WTC11 (cell line): ENCODE measurements at places on chromosomes 16 and 17. TPM values are rescaled to one million over a fixed set of nuclear protein-coding genes. Genes with fewer than 3 reads are reported as not detected.

DNA sequence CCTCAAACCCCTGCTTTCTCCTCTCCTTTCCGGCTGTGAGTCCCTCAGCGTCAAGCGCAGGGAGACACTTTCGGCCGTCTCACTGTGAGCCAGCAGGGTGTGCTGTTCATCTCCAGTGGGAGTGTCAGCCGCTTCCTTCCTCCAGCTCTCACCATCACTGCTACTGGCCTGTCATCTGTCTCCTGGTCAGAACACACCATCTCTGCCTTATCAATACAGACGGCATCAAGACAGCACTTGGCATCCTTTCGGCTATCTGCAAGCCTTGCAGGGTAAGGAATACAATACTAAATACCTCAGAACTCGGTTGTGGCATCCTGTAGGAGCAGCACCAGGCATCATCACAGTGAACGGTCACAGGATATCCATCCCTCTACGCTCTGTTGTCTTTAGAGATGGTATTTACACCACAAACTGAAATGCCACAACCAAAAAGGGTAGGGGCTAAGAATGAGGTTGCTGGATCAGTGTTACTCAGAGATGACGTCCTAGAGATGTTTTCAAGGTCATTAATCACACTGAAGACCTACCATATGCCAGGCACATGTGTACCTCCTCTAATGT, 20.7 kb upstream of the CMTM4 start:
- H3K36me3 ChIP-seq, result peaks cover 22% of the 10 kb centered on the region
- no peaks in the 10 kb centered on the region for H3K4me1 ChIP-seq
- H3K4me3 ChIP-seq, result no peak overlapping the region
- peak; percentile 57 for DNase-seq
- peak overlapping the region; percentile 39 for H3K27ac ChIP-seq

- peaks cover 6% of the 10 kb centered on the region for H3K27me3 ChIP-seq
- no peak overlapping the region for H3K27ac ChIP-seq
- no peaks in the 10 kb centered on the region for H3K36me3 ChIP-seq
- peaks cover 49% of the 10 kb centered on the region for H3K4me1 ChIP-seq
- H3K4me3 ChIP-seq, result peak overlapping the region; percentile 74
- DNase-seq, result peak; percentile 56
Measured at GRCh38 chr17:42276609-42277341, 584 bp upstream of the STAT5B start.

DNA sequence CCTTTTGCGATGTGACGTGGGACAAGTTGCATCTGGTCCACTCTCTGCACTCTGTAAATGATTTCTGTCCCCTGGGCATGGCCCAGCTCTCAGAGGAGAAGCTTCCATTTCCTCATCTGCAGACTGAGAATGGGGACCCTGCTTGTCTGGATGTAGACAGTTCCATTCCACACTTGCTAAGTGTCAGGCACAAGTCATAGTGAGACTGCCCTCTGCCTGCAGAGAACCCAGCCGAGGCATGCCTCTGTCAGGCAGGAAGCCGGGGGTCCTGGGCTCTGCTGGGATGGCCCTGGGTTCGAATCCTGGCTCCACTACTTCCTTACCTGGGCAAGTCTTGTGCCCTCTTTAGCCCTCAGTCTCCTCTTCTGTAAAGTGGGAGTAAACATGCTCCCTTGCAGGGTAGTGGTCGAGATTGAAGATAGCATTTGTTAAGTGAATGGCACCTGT, 4.1 kb downstream of the MAP2K3 start:
- H3K4me3 ChIP-seq, result no peak overlapping the region
- no peak overlapping the region for H3K27ac ChIP-seq
- H3K4me1 ChIP-seq, result peaks cover 14% of the 10 kb centered on the region
- no peak for DNase-seq
- peaks cover 19% of the 10 kb centered on the region for H3K36me3 ChIP-seq

- DNase-seq, result no peak
- H3K36me3 ChIP-seq, result peaks cover 4% of the 10 kb centered on the region
- no peak overlapping the region for H3K27ac ChIP-seq
- peaks cover 18% of the 10 kb centered on the region for H3K4me1 ChIP-seq
- peak overlapping the region; percentile 60 for H3K4me3 ChIP-seq
Measured at GRCh38 chr17:4535667-4536258, 19.4 kb downstream of the MYBBP1A start.

- peaks cover 23% of the 10 kb centered on the region for H3K4me1 ChIP-seq
- peaks cover 85% of the 10 kb centered on the region for H3K27me3 ChIP-seq
- no peak overlapping the region for H3K27ac ChIP-seq
- H3K36me3 ChIP-seq, result no peaks in the 10 kb centered on the region
- H3K4me3 ChIP-seq, result peak overlapping the region; percentile 57
Measured at GRCh38 chr17:48492401-48493298, 38.2 kb downstream of the HOXB1 start.

DNA sequence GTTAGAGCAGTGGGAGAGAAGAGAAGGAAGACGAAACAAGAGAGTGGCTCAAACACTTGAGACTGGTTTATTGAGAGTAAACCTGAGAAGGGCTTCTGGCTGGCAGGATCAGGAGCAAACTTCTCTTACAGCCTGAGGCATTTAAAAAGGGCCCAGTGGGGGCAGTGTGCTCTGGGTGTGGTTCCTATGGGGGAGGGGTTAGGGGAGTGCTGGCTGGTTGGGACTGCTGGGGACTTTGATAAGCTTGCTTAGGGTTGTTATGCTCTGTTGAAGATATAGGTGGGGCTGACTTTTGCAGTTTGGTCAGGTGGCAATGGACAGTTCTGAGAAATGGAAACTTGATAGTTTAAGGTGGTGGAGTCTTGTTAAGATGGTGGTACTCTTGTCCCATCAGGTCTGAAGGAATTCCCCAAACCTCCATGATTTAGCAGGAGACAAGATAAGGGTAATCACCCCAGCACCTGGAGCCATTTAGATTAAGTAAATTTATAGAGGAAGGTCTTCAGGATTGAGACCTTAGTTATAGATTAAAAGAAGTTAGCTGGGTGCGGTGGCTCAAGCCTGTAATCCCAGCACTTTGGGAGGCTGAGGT, 79.3 kb downstream of the EMP2 start:
- no peaks in the 10 kb centered on the region for H3K27me3 ChIP-seq
- H3K4me3 ChIP-seq, result no peak overlapping the region
- H3K4me1 ChIP-seq, result peaks cover 48% of the 10 kb centered on the region
- H3K36me3 ChIP-seq, result peaks cover 20% of the 10 kb centered on the region
- H3K27ac ChIP-seq, result no peak overlapping the region
- no peak for DNase-seq

DNA sequence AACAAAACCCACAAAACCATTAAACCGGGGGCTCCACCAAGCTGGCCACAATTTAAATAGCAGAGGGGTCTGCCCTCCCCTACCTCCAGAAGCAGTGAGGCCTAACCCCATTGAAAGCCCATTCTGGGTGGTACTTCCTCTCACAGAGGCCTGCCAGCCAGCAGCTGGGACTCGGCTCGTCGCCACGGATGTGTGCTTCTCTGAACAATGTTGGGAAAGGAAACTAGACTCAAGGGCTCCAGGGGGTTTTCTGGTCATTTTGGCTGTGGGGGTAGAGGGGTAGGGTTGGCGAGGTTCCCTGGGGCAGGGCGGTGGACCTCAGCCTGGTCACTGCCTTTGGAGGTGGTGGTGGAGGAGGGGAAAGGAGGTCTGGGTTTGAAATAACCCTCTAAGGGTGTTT, 4.7 kb upstream of the PLCG2 start:
- no peak for DNase-seq
- peaks cover 36% of the 10 kb centered on the region for H3K27me3 ChIP-seq
- H3K4me1 ChIP-seq, result peaks cover 3% of the 10 kb centered on the region; the same call in 1 of the 2 replicates
- no peak overlapping the region for H3K27ac ChIP-seq
- no peaks in the 10 kb centered on the region for H3K36me3 ChIP-seq

GRCh38 chr16:29900102-29900887, at the start of gene ASPHD1:
ASPHD1 (plus strand) TSS chr16:29900488; CDS start chr16:29900972, 484 bp downstream.
- H3K4me3 ChIP-seq, result peak within 1 kb of the TSS; percentile 98
- H3K36me3 ChIP-seq, result peaks cover 9% of the 10 kb centered on the region; the same call in 1 of the 2 replicates
- H3K27ac ChIP-seq, result peak within 1 kb of the TSS; percentile 91
- DNase-seq, result peak; percentile 86
- H3K4me1 ChIP-seq, result peaks cover 33% of the 10 kb centered on the region
- H3K27me3 ChIP-seq, result no peaks in the 10 kb centered on the region

DNA sequence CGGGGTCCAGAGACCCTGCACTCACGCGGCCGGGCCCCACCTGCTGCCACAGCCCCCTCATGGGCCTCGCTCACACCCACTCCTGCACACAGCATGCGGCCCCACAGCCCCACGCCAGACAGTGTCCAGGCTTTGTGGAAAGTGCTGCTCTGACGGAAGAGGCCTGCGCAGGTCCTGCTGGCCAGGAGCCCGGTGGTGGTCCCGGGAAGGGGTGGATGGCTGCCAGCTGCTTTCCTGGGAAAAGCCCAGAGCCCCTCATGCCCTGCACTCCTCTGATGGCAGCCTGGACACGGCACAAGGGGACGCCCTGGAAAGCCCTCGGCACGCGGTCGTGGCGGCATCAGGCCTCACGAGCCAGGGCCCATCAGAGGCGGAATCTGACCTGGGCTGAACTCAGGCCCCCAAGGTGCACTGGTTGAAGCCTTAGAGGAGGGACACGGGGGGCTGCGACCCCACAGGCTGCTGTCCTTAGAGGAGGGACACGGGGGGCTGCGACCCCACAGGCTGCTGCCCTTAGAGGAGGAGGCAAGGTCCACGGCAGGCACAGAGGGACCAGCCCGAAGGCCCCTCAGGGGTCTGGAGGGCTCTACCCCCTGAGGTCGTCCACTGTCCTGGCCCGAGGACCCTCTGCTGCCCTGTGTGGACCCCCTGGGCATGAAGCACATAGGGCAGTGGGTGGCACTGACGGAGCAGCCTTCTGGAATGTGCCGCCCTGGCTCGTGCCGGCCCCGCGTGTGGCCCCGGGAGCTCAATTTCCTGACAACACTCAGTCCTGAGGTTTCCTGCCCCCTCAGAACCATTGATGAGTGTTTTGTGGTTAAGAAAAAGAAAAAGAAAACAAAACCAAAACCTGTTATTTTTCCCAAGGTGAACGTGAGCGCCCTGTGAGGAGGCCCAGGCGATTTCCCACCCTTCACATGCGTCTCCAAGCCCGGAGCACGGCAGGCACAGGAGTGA, 22.1 kb downstream of the SOX8 start:
- no peaks in the 10 kb centered on the region for H3K36me3 ChIP-seq
- H3K4me3 ChIP-seq, result no peak overlapping the region
- H3K27me3 ChIP-seq, result no peaks in the 10 kb centered on the region
- H3K27ac ChIP-seq, result no peak overlapping the region
- no peaks in the 10 kb centered on the region for H3K4me1 ChIP-seq

DNA sequence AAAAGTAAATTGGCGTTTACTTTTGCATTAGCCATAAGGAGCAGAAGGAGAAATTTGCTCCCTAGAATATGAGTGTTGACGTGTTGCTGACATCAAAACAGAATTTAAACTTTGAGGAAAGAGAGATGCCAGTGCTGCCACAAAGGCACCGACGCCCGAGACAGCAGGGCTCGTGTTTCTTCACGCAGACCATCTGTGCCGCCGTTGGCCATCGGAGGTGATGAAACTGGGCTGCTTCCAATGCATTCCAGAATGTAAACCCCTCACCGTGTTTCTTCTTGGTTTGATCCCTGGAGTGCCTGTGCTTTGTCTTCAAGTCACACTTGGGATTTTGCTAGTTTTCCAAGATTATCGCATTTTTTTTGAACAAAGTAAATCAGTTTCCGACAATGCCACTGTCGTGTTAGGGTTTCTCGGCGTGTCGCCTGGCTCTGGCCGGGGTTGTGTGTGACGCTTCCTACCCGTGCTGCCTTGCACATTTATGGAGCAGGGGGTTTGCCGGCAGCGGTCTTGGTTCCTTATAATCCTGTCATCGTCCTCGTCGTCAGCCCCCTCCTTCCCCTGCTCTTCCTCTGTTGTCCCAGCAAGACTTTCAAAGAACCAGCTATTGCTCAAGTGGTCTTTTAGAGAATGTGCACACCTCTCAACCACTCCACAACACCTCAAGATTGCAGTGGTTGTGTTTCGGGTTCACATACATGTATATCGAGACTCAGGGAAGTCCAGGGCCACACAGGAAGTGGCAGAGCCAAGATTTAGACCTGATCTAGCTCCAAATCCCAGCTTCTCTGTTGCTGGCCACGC, 103.9 kb downstream of the METRNL start:
- H3K27ac ChIP-seq, result no peak overlapping the region
- no peak overlapping the region for H3K4me3 ChIP-seq
- H3K27me3 ChIP-seq, result peaks cover 5% of the 10 kb centered on the region; the same call in 1 of the 2 replicates
- H3K36me3 ChIP-seq, result no peaks in the 10 kb centered on the region
- no peaks in the 10 kb centered on the region for H3K4me1 ChIP-seq

DNA sequence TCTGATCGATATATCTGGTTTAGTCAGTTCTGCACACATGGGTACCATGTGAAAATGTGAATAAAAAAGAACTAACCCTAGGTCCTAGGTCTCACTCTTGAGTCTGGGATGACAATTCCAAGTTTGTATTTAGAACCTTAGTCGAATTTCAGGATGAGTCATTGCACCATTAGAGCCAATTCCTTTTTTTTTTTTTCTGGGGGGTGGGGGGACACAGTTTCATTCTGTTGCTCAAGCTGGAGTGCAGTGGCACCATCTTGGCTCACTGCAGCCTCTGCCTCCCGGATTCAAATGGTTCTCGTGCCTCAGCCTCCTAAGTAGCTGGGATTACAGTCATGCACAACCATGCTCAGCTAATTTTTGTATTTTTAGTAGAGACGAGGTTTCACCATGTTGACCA, 41.6 kb downstream of the SPAG9 start:
- DNase-seq, result no peak
- no peaks in the 10 kb centered on the region for H3K27me3 ChIP-seq
- no peak overlapping the region for H3K4me3 ChIP-seq
- H3K36me3 ChIP-seq, result peaks cover 15% of the 10 kb centered on the region

DNA sequence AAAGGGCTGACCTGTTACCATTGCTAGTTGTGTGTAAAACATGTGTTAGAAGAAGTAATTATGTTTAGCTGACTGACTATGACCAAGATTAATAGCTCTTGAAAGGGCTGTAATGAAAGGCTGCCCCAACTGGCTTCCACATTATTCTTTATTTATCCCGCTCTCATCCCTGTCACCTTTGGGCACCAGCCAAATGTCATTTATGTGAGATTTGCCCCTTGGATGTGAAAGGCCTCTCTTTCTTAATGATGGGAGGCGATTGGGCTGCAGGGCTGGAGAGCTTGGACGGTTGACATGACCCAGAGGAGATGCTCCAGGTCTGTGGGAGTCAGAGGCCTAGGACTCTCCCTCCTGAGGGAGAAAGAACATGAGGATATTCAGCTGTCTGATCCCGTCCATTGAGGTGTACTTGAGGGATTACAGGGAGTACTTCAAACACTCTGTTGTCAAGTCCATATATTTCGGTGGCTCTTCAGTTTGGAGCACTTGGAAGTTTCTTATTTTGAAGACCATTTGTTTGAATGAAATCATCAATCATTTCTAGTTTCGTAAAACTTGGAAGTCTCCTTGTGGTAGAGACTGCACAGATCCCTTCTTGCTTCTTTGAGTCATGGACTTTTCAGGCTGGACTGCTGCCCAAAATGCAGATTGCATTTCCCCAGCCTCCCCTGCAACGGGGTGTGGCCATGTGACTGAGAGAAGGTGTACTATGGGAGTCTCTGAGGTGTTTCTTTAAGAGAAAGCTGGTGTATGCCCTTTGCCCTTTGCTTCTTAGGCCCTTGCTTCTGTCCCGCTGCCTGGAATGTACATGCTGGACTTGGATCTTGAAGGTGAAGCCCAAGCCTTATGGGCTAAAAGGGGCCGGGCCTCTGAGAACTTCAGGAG, 51.3 kb downstream of the FTO start:
- H3K27me3 ChIP-seq, result no peaks in the 10 kb centered on the region; the same call in 1 of the 2 replicates
- H3K4me1 ChIP-seq, result peaks cover 16% of the 10 kb centered on the region
- no peak overlapping the region for H3K4me3 ChIP-seq

The C16orf96 gene
- 1.3 to 2.1 TPM (median 1.5 TPM) in 3 replicates for total RNA-seq

The MT3 gene
- total RNA-seq, result 0.71 to 1.2 TPM (median 0.77 TPM) in 3 replicates
